MG63 (cell line): ENCODE measurements at places on chromosomes 5 and 9. TPM values are rescaled to one million over a fixed set of nuclear protein-coding genes. Genes with fewer than 3 reads are reported as not detected.
A peak's percentile ranks its signal among the peaks of the same experiment; 100 is the strongest.

- no peak for DNase-seq
Measured at GRCh38 chr5:167250996-167251395, 1040.4 kb upstream of the WWC1 start.

DNA sequence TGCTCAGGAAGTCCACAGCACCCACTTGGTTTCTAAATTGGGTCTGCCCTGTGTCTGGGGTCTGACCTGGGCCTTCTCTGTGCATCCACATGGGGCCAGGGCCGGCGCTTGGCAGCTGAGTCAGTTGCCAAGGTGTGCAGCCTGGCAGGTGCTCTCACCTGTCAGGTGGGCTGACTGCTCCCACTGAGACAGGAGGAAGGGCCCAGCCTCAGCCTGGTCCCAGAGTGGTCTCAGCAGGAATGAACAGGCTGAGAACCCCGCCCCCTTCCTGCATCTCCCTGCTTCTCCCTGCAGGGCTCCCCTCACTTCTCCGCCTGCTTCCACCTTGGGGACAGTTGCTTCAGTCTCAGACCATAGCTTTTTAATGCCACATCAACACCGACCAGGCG is 60.5 kb downstream of the BARX1 start:
- DNase-seq, result no peak

DNA sequence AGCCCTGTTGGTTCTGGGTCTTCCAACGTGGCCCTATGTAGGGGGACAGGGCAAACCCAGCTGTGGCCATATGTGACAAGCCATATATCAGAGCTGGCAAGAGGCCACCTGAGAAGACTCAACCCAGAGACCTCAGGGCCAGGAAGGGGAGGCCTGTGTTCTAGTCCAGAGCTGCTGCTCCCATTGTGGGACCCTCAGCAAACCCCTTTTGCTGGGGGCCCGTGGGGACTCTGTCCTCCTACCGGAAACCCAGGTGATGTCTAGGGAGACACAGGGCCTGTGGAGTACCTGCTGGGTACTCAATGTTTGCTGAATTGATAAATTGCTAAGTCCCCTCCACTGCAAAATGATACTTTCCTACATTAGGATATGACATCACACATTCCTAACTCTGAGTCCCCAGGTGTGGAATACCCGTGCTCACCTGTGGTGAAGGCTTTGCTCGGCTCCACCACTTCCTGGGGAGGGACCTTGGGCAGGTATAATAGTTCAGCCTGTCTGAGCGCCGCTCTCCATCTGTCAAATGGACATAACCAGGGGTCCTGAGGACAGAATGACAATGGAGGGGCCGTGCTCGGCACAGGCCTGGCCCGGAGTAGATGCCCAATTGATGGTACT is 38.4 kb upstream of the ASS1 start:
- no peak for DNase-seq

DNA sequence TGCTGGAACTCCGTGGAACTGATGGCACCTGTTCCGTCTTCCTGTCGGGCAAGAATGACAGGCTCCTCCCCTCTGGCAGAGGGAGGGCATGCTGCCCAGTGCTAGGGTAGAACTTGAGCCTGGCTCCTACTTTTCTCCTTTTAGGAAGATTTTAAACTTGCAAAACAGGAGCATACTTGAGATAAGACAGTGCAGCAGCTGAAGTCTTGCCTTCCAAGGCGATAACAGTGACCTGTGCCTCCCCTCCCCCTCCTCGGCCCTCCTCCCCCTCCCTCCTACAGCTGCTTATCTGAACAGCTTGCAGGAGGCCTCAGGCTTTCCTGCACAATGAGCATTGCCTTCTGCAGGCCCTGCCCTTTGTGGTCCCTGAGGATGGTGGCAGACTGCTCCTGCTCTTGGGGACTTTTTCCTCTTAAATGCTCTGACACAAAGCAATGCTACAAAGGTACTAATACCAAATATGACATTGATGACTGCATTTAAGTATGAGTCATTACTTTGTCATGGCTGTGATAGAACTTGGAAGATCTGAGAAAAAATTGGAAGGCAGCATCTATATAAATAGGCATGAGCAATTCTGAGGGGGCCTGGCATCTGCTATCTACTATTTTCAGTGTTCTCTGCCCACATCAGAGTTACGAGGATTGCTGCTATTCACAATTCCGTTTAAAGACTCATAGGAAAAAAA is 2.0 kb downstream of the GADD45G start:
- peak; percentile 51 for DNase-seq

DNA sequence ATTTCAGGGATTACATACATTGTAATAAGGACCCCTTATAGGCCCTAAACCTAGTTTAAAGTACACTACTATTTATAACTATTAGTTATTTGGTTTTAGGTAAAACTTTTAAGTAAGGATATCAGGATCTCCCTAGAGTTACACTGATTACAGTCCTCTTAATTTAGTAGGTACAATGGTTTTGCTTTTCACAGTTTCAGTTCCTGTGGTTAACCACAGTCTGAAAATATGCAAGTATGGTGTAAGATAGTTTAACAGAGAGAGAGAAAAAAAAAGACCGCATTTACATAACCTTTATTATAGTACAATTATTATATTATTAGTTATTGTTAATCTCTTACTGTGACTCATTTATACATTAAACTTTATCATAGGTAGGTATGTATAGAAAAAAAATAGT is 725.3 kb upstream of the PTPRD start:
- no peak for DNase-seq

DNA sequence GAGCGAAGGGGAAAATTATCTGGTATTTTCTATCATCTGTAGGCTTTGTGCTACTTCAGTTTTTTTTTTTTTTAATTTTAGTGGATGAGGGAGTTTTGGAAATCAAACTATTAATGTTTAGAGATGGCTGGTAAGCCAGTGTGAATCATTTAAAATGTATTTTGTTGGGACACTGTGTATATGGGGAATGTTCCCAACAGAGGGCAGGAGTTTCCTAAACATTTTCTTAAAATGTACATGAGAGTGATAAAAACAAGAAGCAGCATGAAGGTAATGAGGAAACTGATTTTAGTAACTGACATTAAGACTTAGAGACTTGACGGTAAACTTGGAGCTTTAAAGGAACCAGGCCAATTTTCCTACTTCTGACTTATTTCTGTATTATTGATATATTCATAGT is 68.2 kb upstream of the ITGA2 start:
- DNase-seq, result no peak

- no peak for DNase-seq
Measured at GRCh38 chr9:128979111-128979510, 31.6 kb downstream of the NUP188 start.

- no peak for DNase-seq
Measured at GRCh38 chr5:52943285-52943684, 45.9 kb upstream of the ITGA2 start.

DNA sequence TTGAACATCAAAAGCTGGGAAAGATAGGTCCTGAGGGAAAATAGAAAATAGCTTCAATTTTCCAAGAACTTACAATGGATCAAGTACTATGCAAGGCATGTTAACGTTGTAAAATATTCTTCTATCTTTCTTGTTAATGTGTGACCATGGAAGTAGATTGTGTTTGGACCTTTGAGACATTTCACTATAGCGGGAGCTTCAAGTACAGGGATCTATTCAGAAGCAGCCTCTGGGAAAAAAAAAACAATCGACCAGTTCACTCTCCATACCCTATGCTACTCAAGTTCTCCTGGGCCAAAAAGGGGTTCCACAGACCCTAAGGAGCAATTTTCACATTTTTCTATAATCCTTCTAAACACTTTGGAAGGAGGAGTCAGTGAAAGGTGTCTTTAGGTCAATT is 54.1 kb upstream of the ATP10B start:
- DNase-seq, result no peak

GRCh38 chr9:2567922-2568321 is 53.7 kb upstream of the VLDLR start:
- no peak for DNase-seq

- no peak for DNase-seq
Measured at GRCh38 chr5:127192150-127192549, 98.4 kb upstream of the MEGF10 start.

DNA sequence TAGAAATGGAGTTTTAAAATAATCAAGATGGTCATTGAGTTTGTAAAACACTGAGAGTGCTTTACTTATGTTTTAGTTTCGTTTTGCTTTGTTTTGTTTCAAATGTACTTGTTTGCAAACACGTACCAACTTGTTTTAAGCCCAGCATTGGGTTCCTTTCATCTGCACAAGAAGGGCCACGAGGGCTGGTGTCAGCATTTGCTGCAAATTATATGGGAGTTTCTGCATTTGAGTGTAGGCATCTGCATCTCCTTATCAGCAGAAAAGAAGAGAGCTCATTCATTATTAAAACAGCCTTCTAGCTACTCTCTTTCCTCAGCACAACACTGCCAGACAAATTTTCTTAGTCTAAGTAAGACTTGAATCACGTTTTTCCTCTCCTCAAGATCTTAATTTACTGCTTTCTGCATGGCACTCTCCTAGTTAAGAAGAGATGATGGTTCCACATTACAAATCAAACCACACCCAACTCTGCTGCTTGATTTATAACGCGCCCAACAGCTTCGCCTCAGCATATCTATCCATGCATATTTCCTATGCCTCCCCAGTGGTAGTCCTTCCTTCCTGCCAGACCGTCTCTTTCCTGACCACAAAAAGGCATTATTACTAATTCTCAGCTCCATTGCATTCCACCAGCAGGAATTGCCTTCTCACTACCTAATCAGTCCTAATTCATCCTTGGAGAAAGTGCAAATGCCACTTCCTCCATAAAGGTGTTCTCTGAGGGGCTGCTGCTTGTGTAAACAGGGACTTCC is 95.2 kb upstream of the CAST start:
- peak; percentile 65 for DNase-seq

GRCh38 chr9:137186385-137186784 is 2.0 kb downstream of the ANAPC2 start:
- DNase-seq, result no peak

DNA sequence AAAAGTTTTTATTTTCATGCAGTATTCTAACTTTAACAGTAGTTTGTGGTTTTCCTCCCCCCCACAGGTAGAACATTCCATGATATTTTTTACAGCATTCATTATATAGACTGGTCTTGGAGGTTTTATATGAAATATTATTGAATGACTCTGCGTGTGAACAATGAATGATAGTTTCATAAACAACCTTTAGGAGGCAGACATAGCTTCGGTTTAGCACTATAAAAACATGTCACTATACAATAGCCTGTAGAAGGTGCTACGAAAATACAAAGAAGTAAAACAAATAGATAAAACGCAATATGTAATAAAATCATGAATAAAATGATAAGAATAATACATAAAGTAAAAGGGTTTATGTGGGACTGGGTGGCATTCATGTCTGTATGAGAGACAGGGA is 8.5 kb downstream of the KLF4 start:
- DNase-seq, result no peak

GRCh38 chr9:27408482-27408881 is 111.5 kb upstream of the EQTN start:
- no peak for DNase-seq

DNA sequence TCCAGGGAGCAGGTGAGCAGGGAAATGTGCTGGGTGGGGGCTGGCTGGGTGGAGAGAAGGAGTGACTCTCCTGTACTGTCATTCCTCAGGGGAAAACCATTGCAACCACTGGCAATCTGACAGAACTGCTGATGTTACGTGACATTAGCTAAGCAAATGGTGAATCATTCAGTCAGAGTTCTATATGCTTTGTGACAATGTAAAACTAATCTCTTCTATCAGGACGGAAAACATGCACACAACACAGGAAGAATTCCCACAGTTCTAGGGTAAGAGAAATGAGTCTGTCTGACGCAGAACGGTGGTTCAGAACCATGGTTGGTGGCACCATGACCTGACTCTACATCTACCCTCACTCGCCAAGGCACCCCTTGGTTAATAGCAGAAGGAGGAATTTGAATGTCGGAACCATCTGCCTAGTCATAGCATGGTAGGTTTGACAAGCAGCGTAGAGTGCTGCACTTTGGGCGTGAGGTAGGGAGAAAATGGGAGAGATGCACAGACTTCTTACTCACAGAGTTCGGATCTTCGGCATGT is 243.6 kb upstream of the PANK3 start:
- DNase-seq, result no peak

DNA sequence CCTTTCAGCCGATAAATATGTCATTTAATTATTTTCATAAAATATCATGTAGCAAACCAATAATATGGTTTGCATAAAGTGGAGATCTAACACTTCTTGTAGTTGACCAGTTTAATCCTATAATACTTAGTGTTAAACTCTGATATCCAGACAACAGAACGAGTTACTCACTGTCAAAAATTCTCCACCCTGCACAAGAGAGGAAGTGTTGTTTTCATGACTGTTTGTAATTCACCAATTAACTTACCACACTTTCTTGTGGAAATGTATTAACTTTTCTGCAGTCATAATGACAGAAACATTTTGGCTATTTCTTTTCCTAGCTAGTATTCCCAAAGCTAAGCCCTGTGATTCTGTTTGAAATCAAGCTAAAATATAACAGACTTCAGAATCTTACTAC is 555.3 kb upstream of the FTMT start:
- no peak for DNase-seq

GRCh38 chr5:66828548-66829357 is 232.6 kb downstream of the MAST4 start:
- peak; percentile 53 for DNase-seq

GRCh38 chr5:78768781-78769380 is 120.3 kb upstream of the LHFPL2 start:
- peak; percentile 31 for DNase-seq

DNA sequence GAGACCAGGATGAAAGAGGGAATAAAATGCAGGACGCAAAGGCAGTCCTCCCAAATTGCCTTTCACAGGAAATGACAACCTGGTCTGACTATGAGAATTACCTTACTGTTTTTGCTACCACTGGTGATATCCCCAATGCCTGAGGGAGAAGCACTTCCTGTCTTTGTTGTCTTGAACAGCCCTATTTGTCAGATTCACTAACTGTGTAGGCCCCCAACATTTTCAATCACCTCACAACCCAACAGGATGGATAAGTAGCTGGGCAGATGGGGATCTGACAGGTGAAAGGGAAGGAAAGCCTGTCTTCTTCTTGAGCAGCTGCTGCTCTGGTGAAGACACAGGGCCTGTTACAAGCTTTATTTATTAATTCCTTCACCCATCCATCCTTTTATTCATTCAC is 9.7 kb downstream of the ESM1 start:
- DNase-seq, result no peak

- DNase-seq, result no peak
Measured at GRCh38 chr5:177612215-177612673, 12.3 kb downstream of the B4GALT7 start.

The FAM151B gene
- total RNA-seq, result 2.6 and 15.3 TPM in 2 replicates

The EMB gene
- total RNA-seq, result 4.1 and 5.8 TPM in 2 replicates

The EGFLAM gene
- total RNA-seq, result not detected in 2 replicates

The ANAPC2 gene
- total RNA-seq, result 31.1 and 34.6 TPM in 2 replicates

The P4HA2 gene
- total RNA-seq, result 71.0 and 96.8 TPM in 2 replicates
